Lower lobe of right lung (tissue), 2 donors: ENCODE measurements at places on chromosomes 11 and 22. TPM values are rescaled to one million over a fixed set of nuclear protein-coding genes. Genes with fewer than 3 reads are reported as not detected.
A peak's percentile ranks its signal among the peaks of the same experiment; 100 is the strongest.

- DNase-seq, result no peak
- H3K27ac ChIP-seq, result peak overlapping the region; percentile 8
- no peaks in the 10 kb centered on the region for H3K27me3 ChIP-seq
These were observed 2.3 kb downstream of the GAB2 start for GRCh38 chr11:78415338-78415737.

- no peaks in the 10 kb centered on the region for H3K27me3 ChIP-seq
- peak within 1 kb of the TSS; percentile 46 for H3K27ac ChIP-seq
- DNase-seq, result peak; percentile 80
These were observed at the start of gene APOBEC3B for GRCh38 chr22:38981992-38982927. APOBEC3B (plus strand) TSS chr22:38982347; CDS start chr22:38982454, 107 bp downstream.

- H3K4me1 ChIP-seq, result no peaks in the 10 kb centered on the region
- no peak overlapping the region for H3K4me3 ChIP-seq
- H3K27ac ChIP-seq, result no peak overlapping the region
- no peaks in the 10 kb centered on the region for H3K36me3 ChIP-seq
These were observed 427.1 kb downstream of the DYNC2H1 start for GRCh38 chr11:103536335-103536722.

DNA sequence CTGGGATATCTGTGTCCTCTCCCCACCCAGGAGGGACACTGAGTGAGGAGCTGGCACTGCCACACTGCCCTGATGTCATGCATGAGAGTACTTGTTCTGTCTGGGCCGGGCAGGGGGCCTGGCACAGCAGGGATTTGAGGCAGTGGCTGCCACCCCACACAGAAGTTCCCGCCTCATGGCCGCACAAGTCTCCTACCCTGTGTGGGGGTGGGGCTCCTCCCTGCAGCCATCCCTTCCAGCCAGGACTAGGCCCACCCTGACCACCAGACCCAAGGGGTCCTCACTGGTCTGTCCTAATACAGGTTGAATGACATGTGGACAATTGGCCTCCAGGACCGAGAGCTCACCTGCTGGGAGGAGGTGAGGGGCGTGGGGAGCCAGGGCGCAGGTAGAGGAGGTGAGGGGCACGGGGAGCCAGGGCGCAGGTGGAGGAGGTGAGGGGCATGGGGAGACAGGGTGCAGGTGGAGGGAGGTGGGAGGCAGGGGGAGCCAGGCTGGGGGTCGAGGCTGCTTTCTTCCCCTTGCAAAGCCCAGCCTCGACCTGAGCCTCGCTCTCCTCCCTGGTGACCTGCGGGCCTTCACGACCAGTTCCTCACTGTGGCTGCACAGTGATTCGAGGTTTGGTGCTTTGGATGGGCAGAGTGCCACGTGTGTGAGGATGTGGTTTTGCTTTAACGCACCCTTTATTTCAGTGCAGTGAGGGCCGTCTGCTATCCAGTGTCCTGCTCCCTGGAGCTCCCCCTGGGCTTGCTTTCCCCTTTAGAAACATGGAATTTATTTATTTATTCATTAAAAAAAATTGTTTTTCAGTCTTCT is 7.4 kb downstream of the LZTR1 start:
- no peak overlapping the region for H3K4me3 ChIP-seq
- no peak for DNase-seq
- no peak overlapping the region for H3K27ac ChIP-seq
- no peaks in the 10 kb centered on the region for H3K4me1 ChIP-seq

DNA sequence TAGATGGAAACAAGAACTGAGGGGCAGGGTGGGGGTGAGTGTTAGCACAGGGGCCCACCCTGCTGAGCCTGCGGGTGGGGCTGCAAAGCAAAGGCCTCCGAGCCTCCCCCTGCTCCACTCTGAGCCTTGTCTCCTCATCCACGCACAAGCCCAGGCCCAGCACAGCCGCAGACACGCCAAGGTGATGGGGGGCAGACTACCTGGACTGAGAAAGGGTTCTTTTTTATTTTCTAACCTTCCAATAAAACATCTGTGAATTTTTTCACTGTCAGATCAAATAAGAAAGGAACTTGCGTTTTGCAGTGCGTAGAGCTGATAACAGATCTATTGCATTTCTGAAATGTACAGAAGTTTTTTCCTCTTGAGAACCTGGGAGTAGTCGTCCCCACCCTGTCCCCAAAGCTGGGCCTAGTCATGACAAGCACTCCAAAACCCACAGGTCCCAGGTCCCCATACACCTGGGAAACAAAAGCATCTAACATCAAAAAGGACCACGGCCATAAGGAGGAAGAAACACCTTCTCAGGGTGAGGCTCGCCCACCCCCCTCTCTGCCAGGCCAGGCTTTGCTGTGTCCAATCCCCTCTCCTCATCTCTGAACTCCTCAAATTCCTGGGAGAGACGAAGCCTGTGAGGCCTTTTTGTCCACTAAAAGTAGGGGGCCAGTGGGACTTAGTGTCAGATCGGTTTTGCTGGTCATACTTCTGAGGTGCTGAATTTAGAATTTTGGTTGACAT is 22.7 kb upstream of the CD5 start:
- H3K4me3 ChIP-seq, result no peak overlapping the region
- no peak overlapping the region for H3K27ac ChIP-seq
- DNase-seq, result no peak
- H3K36me3 ChIP-seq, result no peaks in the 10 kb centered on the region
- H3K4me1 ChIP-seq, result peaks cover 12% of the 10 kb centered on the region

Gene MISFA
- 3.3 TPM for total RNA-seq

Gene C11orf91
- not detected for total RNA-seq
